Activated CD4-positive, alpha-beta T cell treated with anti-CD3 and anti-CD28 coated beads, Interleukin-2, amount 50 U/mL, for 1 hour (primary cell): ENCODE measurements at places on chromosomes 7 and 10.

DNA sequence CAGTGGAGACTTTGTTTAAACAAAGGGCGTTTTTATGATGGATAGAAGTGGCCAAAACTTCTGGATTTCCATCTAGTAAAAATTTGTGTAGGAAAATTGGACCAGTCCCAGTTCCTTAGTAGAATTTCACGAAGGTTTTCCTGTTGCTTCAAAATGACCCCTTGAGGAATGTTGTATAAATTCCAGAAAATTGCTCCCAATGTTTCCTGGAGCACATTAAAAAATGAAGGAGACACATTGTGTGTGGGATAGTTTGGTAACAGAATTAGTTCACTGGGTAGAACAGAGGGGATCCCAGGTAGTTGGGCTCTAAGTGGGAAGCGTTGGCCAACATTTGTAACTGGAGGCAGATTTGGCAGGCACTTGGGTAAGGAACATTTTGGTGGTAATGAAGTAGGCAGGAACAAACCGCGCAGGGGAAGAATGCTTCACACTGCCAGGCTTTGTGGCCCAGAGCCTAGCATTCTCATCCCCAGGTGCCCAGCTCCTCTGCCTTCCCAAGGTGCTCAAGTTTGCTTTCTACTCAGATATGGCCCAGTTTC is 758.6 kb downstream of the AUTS2 start:
- DNase-seq, result no peak

GRCh38 chr7:117724898-117725297 is 148.3 kb downstream of the CTTNBP2 start:
- no peak for DNase-seq

GRCh38 chr10:132405463-132405991 is 8.5 kb downstream of the PWWP2B start:
- no peak for DNase-seq

DNA sequence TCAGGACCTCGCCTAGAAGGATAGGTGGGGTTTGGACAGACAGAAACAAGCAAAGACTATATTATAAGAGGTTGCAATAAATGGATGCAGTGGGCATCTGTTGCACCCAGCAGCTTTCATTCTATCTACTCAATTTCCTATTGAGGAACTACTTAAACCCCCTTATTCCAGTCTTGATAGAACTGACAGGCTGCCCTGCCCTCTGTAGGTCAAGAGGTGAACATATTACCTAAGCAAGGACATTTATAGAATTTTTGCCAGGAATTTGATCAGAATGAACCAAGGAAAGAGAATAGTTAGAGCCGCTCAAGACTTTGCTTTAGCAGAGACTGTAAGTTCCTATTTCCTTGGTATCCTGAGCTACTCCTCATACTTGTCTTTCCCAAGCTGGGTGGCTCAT is 9.5 kb downstream of the VTI1A start:
- no peak for DNase-seq

DNA sequence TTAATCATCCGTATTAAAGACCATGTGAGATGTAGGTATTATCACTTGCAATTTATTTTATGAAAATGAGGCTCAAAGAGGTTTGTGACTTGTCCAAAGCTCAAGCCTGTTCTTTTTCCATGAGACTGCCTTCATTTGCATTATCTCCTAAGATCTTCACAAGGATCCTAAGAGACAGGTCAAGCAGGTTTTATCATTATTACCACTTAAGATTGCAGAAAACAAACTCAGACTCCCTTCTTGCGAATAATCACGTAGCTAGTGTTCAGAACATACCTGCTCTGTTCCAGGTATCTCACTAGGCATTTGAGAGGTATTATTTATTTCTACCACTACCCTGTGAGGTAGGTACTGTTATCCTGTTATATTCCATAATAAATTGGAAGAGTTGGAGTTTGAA is 64.8 kb downstream of the ZNRF2 start:
- DNase-seq, result no peak

GRCh38 chr7:156607332-156608172 is 33.0 kb upstream of the RNF32 start:
- DNase-seq, result no peak

DNA sequence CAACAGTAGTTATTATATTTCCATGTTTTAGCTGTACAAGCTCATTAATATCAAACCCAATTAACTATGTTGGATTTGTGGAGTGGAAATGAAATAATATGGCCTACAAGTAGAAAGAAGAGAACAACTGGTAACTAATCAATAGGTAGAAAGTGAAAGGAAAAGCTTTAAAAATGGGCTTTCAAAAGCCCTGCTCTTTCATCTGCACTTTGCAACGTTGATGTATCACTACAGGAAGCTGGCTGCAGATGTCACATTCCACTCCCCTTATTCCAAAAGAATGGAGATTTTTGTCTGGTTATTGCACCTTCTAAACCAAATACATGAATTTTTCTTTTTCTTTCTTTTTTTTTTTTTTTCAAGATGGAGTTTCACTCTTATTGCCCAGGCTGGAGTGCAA is 11.7 kb upstream of the MKI67 start:
- no peak for DNase-seq

- no peak for DNase-seq
Observed at GRCh38 chr7:519484-520390, at the start of gene PDGFA. PDGFA (minus strand) TSS chr7:519846; CDS start chr7:519001, 845 bp downstream.

DNA sequence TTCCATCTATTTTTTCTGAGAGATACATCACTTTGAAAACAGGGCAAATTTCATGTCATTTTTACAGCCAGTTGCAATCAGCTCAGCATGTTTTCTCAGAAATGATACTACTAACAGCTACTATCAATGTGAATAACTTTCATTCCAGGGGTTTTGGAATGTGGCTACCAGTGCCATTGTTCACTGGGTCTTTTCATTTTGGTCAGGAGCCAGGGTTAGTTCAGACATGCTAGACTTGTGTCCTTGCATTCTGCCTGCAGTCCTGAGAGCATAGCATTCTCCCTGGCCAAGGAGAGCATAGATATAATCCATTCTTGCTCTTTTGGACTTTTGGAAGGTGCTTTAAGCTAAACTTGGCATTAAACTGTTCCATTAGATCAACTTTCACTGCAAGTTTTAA is 160.9 kb upstream of the NEBL start:
- no peak for DNase-seq

GRCh38 chr7:151168003-151168786 is 701 bp upstream of the GBX1 start:
- DNase-seq, result peak; percentile 60

DNA sequence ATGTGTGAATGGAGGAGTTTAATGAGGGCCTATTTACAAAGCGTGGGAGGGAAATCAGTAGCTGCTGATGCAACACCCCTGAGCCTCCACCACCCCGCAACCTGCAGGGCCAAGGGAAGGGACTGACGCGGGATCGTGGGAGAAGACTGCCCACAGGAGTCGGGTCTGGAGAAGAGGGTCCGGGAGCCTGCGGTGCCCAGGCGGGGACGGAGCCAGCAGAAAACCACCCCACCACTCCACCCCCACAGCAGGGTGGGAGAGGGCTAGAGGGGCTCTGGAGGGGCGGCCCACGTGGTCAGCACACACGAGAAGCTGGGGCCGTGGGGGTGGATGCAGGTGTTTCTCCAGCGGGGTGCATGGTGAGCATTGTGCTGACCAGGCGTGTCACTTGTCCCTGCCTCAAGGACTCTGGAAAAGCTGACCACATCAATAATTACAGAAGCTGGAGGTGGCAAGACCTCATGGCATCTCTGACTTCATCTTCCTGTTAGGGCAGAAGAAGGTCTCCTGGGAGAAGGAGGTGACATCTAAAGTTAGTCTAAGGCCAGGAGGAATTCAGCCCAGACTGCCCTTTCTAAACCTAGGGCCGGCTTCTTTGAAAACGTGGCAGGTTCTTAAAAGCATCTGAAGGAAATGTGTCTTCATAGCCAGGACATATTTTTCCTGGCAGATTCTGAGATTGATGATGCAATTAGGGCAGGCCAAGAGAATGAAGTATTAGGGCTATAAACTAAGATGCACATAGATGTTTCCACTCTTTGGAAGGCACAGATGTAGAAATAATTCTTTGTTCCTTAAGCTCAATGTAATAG is 150.9 kb downstream of the RGS10 start:
- DNase-seq, result no peak

DNA sequence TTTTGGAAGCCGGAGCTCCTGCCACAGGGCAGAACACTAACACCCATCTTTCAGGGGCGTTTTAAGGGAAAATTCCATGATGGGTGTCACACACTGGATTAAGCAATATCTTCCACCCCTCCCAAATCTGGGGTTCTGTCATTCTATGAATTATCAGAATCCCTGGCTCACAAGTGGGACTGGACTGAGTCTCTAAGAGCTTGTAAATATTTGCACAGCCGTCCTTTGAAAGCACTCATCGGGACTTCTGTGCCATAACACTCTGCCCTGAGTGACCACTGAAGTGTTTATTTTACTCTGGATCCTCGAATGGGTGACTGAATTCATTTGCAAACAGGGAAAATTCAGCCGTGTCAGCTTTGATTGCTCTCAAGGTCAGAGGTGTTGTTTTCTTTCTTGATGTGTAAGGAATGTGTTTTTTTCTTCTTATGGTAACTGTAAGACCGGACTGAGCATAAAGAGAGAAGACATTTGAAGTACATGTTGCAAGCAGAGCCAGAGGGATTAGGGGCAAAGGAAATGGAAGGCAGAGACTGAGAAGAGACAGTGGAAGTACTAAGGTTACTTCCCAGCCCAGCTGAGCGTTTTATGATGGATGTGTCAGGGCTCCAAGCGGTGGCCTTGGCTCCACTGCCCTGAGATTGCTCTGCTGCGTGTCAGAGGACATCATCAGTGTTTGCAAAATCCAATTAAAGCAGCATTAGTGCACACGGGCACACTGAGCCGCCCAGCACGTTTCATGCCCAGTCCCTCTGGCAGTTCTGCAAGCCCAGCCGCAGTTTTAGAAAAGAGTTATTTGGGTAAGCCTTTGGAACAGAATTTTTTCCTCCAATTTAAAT is 17.7 kb upstream of the GTPBP4 start:
- DNase-seq, result no peak

DNA sequence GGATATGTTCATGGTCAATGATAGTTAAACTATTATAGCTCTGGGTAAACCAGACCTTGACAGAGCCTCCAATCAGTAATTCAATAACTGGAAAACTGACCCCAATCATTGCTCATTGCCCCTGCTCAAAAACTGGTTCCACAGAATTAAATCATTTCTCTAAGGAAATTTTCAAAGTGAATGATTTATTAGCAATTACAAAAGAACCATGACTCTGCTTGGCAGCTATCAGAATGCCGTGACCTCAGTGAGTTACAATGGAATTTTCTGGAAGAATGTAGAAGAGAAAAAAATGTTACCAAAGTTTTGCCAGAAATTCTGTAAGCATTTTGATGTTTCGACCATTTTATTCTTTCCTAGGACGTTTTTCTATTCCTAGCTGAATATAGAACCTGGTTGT is 106.8 kb upstream of the APBB1IP start:
- no peak for DNase-seq

DNA sequence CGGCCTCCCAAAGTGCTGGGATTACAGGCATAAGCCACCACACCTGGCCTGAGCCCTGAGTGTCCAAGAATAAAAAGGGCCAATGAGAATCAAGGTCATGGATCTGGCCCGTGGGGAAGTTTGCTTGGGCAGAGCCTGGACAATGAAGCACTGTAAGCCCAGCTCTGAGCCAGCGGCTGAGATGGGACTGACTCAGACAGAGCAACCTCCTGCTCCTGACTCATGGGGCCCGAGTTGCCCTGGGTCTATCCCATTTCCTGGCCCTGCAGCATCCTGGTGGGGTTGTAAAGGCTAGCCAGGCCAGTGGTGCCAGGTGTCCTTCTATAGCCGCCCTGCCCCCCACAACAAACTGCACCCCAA is 5.2 kb upstream of the MYH16 start:
- no peak for DNase-seq

DNA sequence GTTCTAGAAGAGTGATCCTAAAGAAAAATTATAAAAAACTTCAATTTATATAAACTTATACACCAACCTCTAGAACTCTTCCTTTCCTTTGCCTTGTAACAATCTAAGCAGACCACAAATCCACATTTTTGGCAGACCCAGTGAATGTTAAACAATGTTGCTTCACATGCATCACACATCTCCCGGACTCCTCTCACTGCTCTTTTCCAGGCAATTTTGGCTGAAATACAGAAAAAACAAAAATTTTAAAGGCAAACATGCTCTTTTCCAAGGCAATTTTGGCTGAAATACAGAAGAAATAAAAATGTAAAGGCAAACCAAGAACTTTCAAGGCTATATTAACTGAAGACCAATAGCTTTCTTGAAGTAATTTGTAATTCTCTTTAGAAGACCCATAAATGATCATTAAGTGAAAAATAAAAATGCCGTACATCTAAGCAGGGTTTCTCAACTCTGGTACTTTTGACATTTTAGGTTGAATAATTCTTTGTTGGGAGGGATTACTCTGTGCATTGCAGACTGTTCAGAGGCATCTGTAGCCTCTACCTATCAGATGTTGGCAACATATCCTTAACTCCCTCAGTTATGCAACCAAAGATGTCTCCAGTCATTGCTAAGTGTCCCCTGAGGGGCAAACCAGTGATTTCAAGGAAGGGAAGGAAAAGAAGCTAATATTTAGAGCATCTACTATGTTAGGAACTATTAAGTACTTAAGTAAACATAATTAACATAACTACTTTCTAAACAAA is 64.4 kb downstream of the NRBF2 start:
- no peak for DNase-seq

- no peak for DNase-seq
Observed at GRCh38 chr7:149196705-149197171, 1.4 kb downstream of the ZNF282 start.

- DNase-seq, result no peak
Observed at GRCh38 chr7:100801833-100802568, 25.3 kb downstream of the EPHB4 start.

DNA sequence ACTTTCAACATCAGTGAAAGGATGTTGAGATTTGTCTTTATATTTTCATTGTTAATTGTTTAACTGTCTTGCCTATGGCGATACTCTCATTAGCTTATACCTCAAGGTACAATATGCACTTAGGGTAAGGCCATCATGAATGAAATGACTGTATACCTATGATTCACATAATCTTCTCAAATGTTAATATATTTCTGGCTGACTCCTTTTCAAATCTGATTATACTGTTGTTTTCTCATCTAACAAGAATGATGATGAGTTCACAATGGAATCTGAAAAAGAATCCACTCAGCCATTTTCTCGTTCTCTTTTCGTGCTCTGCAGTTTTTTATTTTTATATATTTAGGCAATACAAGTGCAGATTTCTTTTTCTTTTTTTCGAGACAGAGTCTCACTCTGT is 159.1 kb downstream of the ARHGAP12 start:
- DNase-seq, result no peak

DNA sequence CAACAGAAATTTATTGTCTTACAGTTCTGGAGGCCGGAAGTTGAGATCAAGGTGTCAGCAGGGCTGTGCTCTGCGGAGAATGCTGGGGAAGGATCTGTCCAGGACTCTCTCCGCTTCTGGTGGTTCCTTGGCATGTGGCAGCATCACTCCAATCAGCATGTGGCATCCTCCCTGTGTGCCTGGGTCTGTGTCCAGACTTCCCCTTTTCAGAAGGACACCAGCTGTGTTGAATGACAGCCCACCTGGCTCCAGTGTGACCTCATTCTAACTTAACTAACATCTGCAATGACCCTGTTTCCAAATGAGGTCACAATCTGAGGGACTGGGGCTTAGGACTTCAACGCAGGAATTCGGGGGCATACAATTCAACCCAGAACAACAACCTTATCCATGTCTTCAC is 141.9 kb downstream of the BMS1 start:
- DNase-seq, result no peak

GRCh38 chr7:43584195-43584586 is 1.3 kb downstream of the STK17A start:
- peak; percentile 31 for DNase-seq
